ENCODE measurements at places on chromosomes 2 and 18.

- no peak for DNase-seq
These were observed 63.3 kb upstream of the SMAD7 start for GRCh38 chr18:49013961-49014604.

DNA sequence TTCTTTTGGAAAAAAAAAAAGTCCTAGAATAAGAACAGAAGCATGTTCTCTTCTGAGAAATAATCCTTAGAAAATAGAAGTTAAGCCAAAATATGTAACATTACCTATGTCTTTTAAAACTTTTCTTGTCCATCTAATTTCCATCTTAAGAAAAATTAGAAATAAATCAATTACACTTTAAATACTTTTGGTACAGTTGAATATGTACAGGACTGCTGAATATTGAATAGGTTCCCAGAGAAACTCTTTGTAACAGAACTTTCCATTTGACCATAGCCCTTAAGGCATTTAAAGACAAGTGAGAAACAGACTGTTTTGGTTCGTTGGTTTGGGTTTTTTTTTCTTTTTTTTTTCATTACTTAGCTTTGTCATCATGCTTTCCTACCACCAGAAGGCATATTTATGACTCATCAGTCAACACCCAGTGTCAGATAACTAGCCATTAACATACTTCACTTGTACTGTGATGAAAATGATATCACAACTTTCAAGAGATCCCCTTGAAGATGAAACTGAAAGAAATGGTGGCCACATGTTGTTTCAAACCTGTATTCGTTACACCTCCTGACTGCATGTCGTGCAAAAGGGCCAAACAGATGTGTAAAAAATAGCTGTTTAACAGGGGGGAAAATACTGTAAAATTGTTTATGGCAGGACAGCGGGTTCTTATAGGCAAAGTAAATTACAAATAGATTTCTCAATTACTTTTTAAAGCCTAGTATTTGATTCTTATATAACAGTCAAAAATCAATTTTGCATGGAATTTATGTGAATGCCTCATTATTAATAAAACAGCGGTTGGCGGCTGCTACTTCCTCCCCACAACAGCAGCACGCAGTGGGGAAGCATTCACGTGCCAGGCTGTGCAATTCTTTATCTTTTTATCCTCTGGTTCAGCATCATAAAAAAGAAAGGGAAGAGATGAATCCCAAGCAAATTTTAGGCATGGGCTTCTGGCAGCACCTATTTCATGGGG is 280.7 kb upstream of the HNRNPA3 start:
- DNase-seq: peak; percentile 77

DNA sequence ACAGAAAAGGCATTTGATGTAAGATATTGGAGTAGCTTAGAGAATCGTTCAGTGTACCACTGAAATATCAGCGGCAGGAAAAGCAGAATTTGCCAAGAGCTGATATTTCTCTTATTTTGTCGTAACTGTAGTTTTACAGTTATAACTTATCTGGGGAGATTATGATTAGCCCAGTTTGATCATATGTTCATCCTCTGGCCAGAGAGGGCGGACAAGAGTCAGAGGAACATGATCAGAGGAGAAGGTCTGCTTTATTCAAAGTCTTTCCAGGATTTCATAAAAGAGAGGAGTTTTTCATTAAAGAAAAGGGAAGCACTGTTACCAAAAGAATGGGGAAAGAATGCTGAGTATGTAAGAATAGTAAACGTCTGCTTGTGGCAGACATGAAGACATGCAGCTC is 1655.6 kb downstream of the DPP10 start:
- no peak for DNase-seq

- DNase-seq: no peak
These were observed 1221.7 kb upstream of the ZEB2 start for GRCh38 chr2:145741636-145742035.

- DNase-seq: no peak
These were observed 199.1 kb upstream of the SLC14A2 start for GRCh38 chr18:45416168-45416567.

DNA sequence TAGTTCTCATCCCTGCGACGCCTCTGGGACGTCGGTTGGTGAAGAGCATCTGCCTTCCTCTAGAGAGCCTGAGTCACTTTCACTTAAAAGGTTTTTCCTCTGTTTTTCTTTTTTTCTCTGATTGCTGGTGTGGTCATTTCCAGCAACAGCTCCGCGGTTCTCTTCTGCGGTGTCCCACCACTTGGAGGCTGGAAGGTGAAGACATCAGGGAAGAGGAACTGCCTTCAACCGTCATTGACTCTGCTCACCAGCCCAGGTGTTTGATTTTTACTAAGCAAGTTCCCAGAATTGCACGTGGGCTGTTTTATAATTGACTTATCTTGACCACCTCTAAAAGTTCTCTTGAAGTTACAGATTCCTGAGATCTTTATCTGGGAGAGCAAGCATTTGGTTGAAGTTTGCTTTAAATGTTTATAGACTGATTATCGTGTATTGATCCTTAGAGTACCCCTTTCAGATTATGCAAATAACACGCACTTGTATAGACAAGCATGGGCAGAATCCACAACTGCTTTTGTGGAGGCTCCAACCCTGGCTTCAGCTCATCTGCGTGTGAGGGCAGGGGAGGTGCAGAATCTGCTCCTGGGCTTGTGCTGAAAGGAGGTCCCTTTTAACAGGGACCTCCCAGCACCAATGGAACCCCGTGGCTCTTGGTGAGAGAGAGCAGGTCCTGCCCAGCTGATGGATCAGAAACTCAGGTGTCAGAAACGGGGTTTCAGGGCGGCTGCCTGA is 3.5 kb downstream of the CTDP1 start:
- peak; percentile 23 for DNase-seq

GRCh38 chr2:109162999-109163398 is 34.0 kb downstream of the SH3RF3 start:
- no peak for DNase-seq

DNA sequence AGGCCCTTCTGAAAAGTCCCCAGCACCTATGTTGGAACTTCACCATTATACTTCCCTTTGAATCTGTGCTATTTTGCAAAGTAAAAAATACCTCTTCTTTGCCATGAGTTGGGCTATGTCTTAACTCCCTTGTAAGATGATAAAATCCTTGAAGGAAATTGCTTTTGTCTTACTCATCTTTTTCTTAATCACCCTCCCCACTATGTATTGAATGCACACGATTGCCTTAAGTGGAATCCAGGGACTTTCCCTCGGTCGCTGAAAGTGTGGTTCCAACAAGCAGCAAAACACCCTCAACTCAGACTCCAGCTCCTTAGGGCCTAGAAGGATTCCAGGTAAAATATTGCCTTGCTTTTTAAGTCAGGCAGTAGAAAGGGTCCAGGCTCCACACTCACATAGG is 173.2 kb upstream of the ARL4C start:
- DNase-seq: no peak

DNA sequence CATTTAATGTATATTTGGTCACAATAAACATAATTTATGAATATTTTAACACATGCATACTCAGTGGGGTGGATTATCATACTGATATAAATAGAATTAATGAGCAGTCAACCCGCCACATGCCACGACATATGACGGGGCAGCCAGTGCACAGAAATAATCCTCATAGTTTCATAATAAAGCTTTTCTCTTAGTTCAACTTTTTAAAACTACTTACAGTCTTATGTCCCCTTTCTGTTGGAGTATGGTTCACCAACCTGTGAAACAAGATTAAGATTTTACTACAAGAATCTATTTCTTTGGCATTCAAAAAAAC is 75.6 kb upstream of the ETAA1 start:
- DNase-seq: no peak

- DNase-seq: no peak
These were observed 51.3 kb upstream of the CD302 start for GRCh38 chr2:159849160-159849813.

GRCh38 chr2:45237128-45237527 is 227.9 kb upstream of the SIX2 start:
- DNase-seq: no peak
